AG08395 (cell line): ENCODE measurements at places on chromosomes 1 and 21.
A peak's percentile ranks its signal among the peaks of the same experiment; 100 is the strongest.

DNA sequence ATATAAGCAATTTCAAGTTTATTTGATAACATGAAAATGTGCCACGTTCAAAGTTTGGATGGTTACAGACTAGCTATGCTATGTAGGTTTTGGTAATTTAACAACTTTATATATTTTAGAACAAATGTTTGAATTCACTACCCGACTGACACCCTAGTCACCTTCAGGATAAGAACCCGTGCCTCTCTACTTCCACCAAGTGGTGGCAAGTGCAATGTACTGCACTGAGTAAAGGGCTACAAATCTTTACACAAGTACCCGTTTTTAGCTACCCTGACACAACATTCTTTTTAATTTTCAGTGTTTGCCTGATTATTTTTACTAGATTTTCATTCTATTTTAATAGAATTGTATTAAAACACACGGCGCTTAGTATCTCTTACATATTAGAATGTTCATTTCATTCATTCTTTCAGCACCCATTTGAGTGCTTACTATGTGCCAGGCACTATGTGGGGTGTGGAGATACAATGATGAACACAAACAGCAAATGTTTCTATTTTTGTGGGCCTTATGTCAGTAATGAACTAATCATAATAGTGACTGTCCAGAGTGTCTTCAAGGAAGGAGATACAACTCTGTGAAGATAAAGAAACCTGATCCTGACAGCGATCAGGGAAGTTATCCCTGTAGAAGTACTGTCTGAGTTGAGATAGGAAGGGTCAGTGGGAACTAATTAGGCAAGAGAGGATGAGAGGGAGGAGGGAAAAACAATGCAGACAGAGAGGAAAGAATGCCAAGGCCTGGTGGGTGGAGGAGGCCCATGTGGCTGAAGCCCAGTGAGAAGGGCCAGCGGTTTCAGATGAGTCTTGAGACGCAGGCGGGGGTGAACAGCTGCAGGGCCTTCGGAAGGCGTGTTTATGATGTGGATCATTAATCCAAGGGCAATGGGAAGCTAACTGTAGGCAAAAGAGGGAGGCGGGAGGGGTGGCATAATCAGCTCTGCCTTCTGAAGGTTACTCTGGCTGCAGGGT, 3.8 kb downstream of the LCA5L start:
- DNase-seq, result peak; percentile 66

- DNase-seq, result no peak
Measured at GRCh38 chr1:62057230-62057629, 137.4 kb upstream of the L1TD1 start.

DNA sequence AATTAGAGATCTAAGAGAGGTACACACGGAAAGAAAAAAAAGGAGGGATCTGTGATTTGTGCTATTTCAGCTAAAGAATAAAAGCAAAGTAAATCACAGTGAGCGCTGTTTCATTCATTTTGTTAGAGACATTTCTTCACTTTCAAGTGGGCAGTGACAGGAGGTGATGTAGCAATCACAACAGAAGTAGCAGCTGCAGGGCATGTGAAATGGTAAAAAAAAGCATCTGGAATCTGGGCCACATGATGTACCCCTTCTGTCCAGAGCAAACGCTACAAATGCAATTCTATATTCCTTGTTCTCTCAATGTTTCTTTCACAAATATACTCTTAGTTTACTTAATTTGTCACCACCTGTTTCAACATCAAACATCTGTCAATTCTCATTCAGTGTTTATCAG, 786.5 kb downstream of the LRRIQ3 start:
- DNase-seq, result no peak

GRCh38 chr1:82215056-82215852, 414.5 kb downstream of the ADGRL2 start:
- no peak for DNase-seq

DNA sequence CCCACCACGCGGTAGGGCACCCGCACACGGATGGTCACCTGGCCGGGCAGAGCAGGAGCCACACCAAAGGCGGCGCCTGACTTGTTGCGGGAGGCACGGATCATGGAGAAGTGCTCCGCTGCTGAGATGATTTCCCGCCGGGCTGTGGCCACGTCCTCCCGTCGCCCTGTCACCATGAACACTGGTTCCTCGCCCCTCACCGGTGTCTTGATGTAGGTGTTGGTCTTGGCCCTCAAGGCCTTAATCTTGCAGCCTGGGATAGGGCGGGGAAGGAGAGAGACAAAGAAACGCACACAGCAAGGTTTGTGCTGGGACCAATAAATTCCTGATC, 4.9 kb downstream of the MEX3A start:
- no peak for DNase-seq
